ENCODE measurements at places on chromosomes 7 and 10. TPM values are rescaled to one million over a fixed set of nuclear protein-coding genes. Genes with fewer than 3 reads are reported as not detected.

The LAMB4 gene
- 0.33 TPM for total RNA-seq

The RAPGEF5 gene
- total RNA-seq: 16.5 TPM

The CNPY1 gene
- total RNA-seq: not detected

The AGR2 gene
- not detected for total RNA-seq

- no peak for DNase-seq
These were observed 46.0 kb downstream of the ZNF25 start for GRCh38 chr10:37930423-37930822.

DNA sequence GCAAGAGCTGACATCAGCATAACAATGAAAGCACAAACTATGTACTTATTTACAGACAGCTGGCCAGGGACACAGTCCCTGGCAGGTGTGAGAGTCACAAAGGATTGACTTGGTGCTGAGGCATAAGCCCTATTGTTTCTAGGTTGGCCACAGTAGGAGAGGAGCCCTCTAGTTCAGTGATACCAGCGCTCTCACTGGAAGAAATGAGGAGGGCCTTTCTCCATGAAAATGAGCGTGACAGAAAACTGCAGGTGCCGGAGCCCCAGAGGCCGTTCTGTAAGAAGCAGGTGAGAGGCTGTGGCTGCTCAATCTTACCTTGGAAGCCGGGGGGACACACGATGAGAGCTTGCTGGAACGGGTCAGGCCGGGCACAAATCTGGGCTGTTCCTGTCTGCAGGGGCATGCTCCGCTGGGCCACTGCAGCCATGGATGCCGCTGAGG is 90.5 kb downstream of the CLEC2L start:
- DNase-seq: no peak

- DNase-seq: no peak
These were observed 162.1 kb downstream of the DIP2C start for GRCh38 chr10:527416-527815.

GRCh38 chr10:5889624-5890451 is at the start of the genes ANKRD16 and FBH1:
Gene ANKRD16, minus strand, starts transcription at chr10:5889893. Its CDS starts 539 bp downstream, at chr10:5889354.
Gene FBH1, plus strand, starts transcription at chr10:5890243. Its CDS starts 103 bp downstream, at chr10:5890346.
- peak; percentile 99 for DNase-seq

DNA sequence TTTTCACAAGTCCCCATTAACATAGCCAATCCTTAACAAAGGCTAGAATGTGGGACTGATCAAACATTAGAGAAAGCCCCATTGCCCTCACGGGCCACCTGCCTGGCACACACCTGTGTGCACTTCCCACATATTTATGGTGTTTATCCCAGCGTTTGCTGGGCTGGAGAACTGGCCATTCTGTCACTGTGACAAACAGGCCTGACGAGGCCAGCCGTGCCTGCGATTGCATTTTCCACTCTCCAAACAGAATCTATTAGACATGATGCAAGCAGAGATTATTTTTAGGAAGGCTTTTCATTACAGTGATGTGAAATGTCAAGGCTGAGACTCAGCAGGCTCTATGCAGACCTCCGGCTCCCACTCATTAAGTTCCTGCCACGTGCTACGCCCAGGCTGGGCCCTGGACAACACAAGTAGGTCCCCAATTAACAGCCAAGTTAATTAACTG is 20.4 kb downstream of the PTPRN2 start:
- DNase-seq: no peak

DNA sequence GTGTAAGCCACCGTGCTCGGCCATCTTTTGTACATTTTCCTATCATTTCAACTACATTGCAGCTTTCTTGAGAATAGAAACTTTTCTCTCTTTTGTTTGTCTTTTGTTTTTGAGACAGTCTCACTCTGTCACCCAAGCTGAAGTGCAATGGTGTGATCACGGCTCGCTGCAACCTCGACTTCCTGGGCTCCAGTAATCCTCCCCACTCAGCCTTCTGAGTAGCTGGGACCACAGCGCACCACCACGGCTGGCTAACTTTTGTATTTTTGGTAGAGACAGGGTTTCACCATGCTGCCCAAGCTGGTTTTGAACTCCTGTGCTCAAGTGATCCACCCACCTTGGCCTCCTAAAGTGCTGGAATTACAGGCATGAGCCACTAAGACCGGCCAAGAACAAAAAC is 31.3 kb upstream of the DAGLB start:
- no peak for DNase-seq
